Stimulated activated CD8-positive, alpha-beta memory T cell treated with anti-CD3 and anti-CD28 coated beads, Interleukin-4, amount 100 ng/mL, for 4 hours (primary cell): ENCODE measurements at places on chromosomes 1 and 21.

- no peak for DNase-seq
Measured at GRCh38 chr1:225474439-225474985, 46.7 kb upstream of the LBR start.

GRCh38 chr21:37561941-37562919, 195.7 kb downstream of the DYRK1A start:
- no peak for DNase-seq

DNA sequence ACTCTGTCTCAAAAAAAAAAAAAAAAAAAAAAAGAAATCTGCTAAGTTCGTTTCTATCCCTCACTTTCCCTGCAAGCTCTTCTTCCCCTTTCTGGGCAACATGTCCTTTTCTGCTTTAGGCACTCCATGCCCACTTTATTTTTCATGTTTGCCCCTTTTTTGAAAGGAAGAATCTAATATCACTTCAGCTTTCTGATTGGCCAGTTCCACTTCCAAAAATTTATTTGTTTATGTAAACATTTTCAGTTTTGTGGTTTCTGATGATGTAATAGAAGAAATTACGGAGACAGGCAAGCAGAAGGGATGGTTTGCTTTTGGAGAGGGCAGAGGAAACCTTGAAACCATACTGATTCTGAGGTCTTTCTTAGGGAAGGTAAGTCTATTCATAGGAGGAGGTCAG, 15.1 kb downstream of the IFNAR1 start:
- no peak for DNase-seq

- DNase-seq = no peak
Measured at GRCh38 chr1:150997949-150998348, 8.8 kb downstream of the MINDY1 start.

GRCh38 chr1:76669624-76670315, 197.5 kb upstream of the ST6GALNAC5 start:
- no peak for DNase-seq

DNA sequence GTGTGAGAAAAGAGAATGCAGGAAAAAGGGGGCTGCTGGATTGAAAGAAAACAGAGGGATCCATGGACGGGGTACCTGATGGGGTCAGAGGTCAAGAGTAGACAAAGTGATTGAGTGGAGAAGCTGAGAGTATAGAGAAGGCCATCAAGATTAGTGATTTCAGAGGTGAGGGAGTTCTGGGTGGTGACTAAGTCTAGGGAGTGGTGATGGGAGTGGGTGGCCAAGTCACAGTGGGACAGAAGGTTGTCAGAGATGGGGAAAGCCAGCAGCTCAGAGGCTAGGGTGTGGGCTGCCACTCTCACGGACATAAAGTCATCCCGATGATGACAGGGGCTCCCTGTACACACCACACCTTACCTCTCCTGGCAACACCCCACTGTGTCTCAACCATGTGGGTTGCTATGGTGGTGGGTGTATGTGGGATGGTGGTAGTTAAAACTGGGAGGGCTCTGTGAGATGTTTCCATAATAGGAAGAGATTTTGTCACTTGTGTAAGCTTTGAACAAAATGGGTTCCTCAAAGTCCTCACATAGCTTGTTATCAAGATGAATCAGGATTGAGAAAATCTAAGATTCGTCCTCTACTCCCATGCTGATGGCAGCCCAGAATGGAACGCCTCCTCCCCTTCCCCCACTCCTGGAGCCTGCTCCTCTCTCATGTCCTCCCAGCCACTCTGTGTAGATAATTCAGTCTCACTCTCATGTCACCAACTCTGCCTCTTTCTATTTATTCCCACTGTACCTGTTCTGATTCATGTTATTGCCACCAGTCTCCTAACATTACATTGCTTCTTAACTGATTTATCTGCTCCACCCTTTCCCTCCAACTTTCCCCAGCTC, 20.3 kb upstream of the CSF1 start:
- peak; percentile 43 for DNase-seq

GRCh38 chr1:25550683-25551310, 7.4 kb downstream of the LDLRAP1 start:
- no peak for DNase-seq
